CD4-positive, alpha-beta T cell treated with Interferon alpha-2 for 1 hour (primary cell): ENCODE measurements at places on chromosomes 6 and 20.

DNA sequence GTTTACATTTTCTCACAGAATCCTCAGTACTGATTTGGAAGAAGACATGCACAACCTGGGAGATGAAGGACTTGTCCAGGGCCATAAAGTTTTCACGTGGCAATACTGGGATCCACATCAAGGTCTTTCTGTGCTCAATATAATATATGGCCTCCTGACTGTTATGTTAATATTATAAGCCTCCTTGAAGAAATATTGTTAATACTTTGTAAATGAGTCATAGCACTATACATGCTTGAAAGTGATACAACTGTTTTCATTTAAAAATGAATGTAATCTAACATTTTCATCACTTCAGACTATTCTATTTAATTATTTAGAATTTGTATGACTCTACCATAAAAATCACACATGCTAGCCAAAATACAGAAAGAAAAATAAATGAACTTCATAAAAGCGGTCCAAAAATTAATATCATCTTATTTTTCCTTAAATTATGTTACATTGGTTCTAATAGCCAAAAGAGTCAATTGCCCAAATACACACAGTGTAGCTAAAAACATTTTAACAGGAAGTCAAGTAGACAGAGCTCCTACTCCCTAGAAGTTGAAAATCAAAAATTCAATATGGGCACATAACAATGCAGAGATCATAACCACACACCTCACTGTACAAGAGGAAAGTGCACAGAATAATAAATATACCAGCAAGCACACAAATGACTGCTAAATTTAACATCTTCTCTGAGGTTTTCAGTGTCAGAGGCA, 188.0 kb upstream of the HDDC2 start:
- DNase-seq, result no peak

DNA sequence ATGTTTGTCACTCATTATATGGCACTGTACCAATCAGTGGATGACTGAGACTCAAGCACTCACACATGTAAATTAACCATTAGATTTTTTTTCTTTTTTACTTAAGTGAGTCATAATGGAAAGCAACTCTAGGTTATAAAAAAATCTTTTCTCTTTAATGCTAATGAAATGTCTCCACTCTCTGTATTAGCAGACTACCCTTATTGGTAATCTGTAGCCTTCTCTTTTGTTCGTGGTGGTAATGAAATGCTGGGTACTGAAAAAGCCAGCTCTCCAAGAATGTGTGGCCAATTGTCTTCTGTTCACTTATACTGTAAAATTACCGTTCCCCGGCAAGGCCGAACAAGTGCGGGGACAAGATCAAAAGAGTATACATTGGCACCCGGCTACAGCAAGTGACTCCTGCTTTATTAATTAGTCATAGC, 69.0 kb downstream of the AFG1L start:
- DNase-seq, result no peak

GRCh38 chr20:10863337-10864060, 189.7 kb upstream of the JAG1 start:
- DNase-seq, result no peak

- DNase-seq, result no peak
These were observed 228.8 kb downstream of the SYNDIG1 start for GRCh38 chr20:24698189-24698588.

DNA sequence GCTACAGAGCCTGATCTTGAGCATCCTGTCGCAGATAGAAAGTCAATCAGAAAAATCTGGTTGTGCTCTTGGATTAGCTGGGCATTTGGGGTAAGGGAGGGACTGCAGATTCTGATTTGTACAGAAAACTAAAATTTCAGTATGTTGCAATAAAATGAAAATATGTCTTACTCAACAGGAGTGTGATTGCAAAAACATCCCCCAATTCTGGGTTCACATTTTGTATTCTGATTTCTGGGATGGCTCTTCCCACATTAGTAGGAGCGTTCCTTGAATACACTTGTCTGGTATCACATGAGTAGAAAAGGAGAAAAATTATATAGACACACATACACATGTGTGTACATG, 40.5 kb downstream of the PANK2 start:
- no peak for DNase-seq
